ENCODE measurements at places on chromosomes 1 and 21.

GRCh38 chr1:101769520-101769919 is 227.2 kb downstream of the OLFM3 start:
- DNase-seq: peak; percentile 6

- DNase-seq: peak; percentile 88
These were observed 1041.3 kb upstream of the ADGRL4 start for GRCh38 chr1:80047791-80048190.

DNA sequence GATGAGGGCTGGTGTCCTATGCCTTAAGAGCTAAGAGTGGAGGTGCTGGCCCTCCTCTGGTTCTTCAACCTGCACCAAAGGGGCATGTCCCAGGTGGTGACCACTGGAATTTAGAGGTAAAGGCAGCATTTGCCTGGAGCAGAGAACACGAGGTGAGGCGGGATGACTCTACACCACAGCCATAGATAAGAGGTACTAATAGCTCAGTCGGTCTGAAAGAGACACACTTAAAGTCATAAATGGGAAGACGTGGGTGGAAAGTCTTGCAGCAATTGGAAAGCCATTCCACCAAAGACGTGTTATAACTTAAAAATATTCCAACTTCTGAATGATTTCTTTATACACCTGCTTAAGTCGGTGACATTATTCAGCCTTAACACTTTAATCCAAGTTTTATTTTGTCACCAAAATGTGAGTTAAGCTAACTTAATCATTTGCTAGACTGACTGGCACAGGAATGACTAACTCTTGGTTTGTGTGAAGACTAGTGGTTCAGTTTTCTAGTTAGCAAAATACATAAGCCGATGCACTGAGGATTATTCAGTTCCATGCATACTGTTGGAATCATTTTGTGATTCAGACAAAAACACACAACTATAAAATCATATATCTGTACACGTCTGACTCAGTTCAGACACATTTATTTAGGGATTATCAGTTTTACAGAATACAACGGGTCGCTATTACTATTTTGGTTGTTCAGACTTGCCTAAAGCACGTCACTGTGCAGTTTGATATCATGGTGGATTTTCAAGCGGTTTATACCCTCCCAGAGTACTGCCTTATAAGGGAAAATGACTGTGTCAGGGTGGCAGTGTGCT is 4.6 kb upstream of the ETS2 start:
- no peak for DNase-seq

GRCh38 chr1:173295995-173296394 is 88.9 kb upstream of the TNFSF4 start:
- peak; percentile 50 for DNase-seq

- DNase-seq: no peak
These were observed 625.8 kb downstream of the BRINP3 start for GRCh38 chr1:189851806-189852367.

GRCh38 chr21:14548779-14549178 is 2.7 kb upstream of the SAMSN1 start:
- DNase-seq: peak; percentile 54

DNA sequence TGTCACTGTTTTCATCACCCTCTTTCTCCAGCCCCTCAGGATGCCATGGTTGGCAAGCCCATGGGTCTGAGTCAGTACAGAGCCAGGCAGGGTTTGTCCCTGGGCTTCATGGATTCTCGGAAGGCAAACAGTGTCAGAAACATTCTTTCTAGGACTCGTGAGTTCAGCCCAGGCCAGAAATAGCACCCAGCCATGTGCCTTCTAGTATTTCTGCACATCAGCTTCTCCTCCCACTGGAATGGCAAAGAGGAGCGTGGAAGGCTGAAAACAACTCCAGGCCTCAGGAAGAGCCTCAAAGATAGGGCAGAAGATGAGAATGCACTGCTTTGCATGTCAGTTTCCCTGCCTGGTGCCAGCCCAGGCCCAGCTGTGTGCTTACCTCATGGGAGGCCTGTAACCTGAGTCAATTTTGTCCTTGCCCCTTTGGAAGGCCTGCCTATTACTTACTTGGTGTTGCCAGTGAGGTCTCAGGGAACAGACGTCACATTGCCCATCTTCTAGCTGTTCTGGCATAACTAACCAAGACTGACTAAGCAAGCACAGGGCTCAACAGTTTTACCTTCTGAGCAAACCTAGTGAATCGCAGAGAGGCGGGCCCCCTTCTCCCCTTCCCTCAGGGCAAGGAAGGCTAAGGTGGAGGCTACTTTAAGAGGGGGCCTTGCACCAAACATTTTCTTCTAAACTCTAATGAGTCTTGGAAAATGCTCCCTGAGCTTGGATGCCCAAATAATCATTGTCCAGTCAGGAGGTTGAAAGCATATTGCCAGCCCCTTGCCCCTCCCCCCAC is 42.4 kb downstream of the GLUL start:
- no peak for DNase-seq

GRCh38 chr1:112878321-112878720 is 77.7 kb downstream of the SLC16A1 start:
- DNase-seq: no peak

DNA sequence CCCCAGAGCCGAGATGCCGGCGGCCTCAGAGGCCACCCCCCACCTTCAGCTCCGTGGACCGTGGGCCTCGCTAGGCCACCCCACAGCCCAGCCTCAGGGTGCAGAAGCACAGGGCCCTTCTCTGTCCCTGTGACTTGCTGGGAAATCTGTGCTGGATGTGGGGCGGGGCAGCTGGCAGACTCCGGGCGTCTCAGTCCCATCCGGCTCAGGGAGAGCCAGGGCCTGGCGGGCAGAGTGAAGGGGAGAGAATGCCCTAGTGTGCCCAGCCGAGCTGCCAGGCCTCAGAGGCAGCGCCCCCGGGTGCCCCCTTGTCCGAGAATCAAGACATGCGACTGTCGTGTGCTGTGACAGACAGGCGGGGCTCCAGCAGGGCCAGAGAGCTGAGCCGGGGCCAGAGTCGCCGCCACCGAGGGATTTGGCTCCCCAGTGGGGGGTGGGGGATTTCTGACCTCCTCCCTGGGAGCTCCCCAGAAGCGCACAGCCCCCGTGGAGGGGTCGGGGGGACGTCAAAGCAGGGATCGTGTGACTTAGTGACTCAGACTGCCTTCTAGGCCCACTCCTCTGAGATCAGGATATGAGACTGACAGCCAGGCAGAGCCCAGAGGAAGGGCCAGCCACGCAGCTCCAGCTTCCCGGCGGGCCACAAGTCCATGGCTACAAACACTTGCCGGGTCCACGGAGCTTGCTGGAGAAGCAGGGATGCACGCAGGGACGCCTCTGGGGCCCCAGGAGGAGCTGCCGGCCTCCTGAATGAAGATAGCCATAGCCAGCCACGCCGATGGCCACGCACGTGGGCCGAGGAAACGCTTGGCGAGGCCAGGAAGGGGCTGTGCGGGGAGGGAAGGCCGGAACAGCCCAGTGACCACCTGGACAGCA is 11.9 kb downstream of the COL6A1 start:
- DNase-seq: peak; percentile 49

DNA sequence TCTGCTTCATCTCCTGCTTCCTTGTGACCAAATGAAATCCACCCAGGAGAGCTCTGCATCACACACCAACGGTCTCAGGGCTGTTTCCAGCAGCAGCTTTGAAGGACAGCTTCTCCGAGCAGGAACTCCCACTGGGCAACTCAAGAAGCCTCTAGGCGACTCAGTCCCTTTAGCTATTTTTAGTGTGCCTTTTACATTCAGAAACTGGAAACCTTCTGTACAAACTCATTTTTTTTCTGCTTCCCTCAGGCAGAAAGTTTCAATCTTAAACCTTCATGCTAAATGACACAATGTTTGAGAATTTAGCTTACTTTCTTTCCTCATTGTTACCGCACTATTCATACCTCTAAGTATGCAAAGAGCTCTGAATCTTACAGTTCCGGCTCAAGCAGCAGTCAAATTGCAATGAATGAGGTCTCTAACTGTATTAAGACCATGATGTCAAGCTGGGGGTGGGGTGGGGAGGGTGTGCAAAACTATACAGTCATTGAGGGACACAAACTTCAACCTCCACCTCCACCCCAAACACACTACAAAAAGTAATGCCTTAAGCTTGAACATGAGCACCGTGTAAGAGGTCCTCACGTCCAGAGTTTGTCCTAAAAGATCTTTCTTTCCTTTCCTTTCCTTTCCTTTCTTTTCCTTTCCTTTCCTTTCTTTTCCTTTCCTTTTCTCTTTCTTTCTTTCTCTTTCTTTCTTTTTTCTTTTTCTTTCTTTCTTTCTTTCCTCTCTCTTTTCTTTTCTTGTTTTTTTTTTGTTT is 16.4 kb upstream of the TARBP1 start:
- peak; percentile 66 for DNase-seq

DNA sequence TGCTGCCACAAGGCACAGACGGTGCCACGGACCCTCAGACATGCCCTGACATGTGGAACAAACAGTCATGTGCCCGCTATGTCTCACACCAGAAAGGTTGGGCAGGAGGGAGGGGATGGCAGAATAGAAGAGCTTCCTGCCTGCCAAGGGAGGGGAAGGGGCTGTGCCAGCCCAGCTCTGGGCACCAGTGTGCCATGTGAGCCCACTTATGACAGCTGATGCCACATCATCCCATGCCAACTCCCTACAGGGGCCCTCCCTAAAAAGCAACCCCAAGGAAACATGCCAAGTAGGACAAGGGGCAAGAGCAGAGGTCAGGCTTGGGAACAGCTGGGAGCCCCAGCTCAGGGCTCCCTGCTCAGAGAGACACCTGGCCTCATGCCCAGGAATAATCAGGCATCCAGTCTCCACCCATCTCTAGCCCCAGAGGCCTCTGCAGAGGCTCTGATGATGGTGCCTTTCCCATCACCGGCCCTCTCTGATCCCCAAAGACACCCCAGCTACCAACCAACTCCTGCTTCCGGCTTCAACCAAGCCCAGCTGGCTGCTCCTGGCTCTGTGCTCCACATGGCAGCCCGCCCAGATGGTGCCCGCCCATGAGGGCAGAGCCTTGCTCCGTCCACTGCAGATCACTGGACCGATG is 10.3 kb downstream of the ADGRB2 start:
- DNase-seq: peak; percentile 43

DNA sequence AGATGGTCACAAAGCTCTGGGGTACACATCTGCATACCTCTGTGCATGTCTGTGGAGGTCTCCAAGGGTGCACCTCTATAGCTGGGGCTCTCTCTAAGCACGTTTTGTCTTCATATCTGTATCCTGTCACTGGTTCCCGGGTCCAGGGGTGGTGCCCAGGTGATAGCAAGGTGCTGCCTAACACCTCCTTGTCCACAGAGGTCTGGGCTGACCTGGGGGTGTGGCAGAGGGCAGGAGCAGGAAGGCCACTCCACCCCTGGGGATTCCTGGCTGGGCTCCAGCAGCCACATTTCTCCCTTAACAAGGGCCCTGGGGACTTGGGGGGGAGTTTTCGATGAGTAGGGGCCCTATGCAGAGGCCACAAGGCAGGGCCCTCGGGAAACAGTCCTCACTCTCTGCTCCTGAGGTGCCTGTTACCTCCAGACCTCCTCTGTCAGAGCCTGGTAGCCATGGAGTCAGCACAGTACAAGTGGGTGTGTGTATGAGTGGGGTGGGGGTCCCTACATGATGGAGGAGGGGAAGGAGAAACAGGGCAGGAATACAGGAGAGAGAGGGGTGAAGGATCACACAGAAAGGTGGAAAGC is 7.0 kb upstream of the CDCP2 start:
- no peak for DNase-seq

DNA sequence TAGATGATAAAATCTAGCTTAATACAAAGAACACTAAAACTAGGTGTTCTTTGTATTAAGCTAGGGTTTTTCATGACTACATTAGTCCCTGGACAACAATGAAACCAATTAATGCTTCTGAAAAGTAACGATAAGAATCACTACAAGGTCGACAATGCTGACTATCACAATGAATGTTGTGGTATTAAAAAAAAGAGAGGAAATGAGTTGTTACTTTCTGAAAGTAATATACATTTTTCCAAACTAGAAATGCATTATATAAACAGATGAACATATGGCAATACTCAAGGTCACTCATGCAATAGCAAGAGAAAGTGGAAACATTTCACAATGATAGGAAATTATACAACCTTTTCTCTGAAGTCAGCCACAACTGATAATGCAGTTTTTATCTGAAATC is 19.0 kb downstream of the DPH5 start:
- no peak for DNase-seq

GRCh38 chr1:170326186-170326585 is 180.4 kb downstream of the NTMT2 start:
- DNase-seq: no peak

GRCh38 chr1:51648180-51649109 is 31.6 kb downstream of the OSBPL9 start:
- DNase-seq: peak; percentile 89

DNA sequence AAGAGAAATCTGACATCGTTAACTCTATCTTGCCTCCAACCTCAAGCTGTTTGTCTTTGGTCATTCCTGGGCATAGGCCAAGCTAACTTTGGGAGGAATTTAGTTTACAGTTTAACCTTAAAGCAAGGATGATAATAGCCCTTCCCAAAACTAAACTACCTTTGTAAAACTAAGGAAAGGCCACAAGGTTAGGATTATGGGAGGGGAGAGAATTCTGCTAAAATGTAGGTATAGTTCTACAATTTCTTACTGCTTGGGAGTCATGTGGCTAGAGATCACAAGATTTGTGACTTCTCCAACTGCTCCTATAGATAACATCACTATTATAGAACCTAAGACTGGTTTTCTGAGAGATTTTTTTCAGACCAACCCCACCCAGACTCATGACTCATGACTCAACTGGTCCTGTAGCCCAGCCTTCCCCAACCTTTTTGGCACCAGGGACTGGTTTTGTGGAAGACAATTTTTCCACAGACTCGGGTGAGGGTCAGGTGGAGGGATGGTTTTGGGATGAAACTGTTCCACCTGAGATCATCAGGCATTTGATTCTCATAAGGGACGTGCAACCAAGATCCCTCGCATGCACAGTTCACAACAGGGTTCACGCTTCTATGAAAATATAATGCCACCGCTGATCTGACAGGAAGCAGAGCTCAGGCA is 70.7 kb upstream of the MUTYH start:
- peak; percentile 15 for DNase-seq

DNA sequence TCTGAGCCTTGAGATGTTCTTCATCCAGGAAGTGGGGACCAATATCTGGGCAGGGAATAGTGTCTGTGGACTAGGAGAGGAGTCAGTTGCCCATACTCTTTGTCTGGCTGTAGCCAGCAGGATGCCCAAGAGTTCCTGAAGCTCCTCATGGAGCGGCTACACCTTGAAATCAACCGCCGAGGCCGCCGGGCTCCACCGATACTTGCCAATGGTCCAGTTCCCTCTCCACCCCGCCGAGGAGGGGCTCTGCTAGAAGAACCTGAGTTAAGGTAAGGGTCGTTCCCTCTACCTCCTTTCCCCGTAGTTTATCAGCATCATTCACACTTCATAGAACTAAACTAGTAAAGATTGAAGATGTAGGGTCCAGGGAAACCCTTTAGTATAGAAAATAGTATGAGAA is 3.4 kb upstream of the PPOX start:
- no peak for DNase-seq

GRCh38 chr1:200610846-200611245 is 9.7 kb downstream of the KIF14 start:
- peak; percentile 75 for DNase-seq

DNA sequence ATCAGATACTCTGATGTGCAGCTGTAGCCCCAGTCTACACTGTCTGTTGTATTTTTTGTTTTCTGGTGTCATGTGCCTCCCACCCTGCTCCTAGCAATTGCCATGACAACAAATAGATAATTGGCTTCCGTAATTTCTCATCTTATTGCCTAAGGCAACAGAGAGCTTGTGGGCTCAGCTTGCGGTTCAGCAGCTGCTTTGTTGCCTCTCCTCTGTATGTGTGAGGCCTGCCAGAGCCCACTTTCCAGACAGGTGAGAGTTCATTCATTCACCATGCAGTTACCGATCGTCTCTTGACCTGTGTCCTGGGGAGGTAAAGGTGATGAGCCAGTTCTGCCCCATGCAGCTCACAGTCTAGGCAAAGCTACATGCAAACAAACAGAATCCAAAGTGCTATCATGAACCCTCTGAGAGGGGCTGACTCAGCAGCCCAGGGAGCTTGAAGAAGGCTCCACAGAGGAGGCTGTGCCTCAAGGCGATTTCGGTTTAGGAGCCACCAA is 11.9 kb downstream of the LGALS8 start:
- DNase-seq: no peak

All from fibroblast of mammary gland (primary cell).